ENCODE measurements at places on chromosomes 2 and 18.

DNA sequence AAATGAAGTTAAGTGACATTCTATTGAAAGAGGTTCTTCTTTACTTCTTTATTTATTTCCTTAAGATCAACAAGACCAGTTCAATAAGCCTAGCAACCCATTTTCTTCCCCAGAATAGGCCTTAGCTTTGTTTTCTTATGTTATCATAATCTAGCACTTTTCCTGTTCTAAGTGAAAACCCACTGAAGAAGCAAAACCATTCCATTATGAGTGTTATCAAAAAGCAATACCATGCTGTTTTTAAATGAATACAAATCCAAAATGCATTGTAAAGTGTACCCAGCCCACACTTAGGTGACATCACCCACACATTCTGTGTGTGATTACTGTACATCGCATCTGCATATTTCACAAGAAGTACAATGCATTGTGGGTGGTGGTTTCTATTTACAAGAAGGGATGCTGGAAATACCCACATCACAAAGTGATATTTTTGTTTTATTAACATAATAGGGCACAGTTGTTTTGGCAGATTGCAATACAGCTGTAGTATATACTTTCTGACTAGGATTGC is 679.5 kb downstream of the KCNJ3 start:
- no peak for DNase-seq

DNA sequence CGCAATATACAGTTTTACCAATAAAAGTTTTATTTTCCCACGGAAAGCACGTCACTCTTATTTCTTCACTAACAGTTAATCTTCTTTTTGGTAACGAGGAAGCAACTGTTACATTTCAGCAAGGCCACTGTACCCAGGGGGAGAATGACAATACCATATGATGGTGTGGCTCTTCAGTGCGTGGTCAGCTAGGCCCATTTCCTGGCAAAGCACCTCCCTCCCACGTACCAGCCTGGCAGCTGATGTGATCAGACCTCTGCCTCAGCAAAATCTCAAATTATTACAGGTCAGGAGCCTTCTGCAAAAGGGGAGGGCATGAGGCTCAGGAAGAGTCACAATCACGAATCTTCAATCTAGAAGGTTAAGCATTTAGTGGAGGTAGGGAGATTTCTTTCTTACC is 55.4 kb downstream of the KLF7 start:
- DNase-seq = no peak

- DNase-seq = no peak
Measured at GRCh38 chr18:48736321-48737260, 197.8 kb downstream of the CTIF start.

DNA sequence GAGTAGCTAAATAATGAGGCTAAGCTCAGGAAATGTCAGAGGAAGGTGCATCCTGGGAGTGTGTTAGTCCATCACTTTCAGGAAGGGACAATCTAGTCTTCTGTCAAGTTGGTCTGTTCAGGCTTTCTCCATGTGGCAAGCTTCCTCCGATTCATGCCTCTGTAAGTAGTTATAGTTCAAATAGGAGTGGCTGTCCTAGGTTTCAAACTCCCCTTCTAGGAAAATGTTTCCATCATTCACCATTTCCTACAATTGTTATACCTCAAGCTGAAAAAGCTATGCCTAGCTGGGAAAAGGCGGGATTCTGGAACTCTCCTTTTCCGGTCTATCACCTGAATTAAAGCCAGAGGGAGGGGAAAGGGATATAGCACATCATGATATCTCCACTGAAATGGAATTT is 287.7 kb upstream of the ZSWIM2 start:
- no peak for DNase-seq

DNA sequence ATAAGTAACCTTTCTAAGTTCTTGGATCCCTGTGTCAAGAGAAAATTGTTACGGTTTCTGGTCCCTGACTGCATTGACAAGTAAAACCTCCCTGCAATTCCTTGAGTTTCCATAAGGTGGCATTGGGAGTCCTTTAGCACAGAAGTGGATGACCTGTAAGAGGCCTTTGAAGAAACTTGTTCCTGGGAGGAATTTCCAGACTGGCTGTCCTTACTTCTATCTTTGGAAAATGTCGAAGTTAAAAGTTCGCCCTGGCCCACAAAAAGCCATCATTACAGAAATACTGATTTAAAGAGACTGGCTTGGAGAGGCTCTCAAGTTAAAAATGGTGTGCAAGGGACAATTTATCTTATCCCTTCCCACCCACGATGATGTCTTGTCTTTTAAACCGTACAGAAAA is 218.4 kb downstream of the CDH20 start:
- DNase-seq = peak; percentile 59

- no peak for DNase-seq
Measured at GRCh38 chr2:160419776-160420505, 73.7 kb downstream of the RBMS1 start.

GRCh38 chr2:62871506-62871905 is 166.0 kb downstream of the EHBP1 start:
- no peak for DNase-seq

- no peak for DNase-seq
Measured at GRCh38 chr2:25377822-25378421, 36.2 kb upstream of the DNMT3A start.

DNA sequence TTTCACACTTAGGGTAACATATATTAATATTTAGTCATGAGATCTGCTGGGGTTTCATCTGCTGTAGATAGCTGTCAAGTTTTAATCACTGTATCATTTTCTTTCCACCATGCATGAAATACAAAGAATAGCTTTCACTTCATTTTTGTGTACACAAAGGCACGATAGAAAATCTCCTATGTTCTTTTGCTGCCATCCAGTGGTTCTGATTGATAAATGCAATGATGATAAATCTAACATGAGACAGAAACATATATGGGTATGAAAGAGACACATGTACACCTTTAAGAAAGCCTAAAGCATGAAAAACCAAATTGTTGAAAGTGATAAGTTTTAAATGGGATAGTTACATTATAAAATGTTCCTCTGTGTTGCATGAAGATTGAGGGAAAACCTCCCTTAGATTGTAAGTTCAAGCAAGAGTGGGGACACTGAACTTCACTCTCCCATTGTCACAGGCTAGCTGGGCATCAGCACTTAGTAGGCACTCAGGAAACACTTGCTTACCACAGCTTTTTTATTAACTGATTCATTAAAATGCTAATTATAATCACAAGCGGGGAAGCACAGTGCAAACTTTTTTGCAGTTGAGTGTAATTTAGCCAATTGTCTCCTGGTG is 31.2 kb downstream of the C1D start:
- DNase-seq = no peak

GRCh38 chr2:230234845-230235244 is 9.3 kb downstream of the SP140 start:
- DNase-seq = no peak

GRCh38 chr2:55152475-55153412 is 79.3 kb downstream of the CLHC1 start:
- DNase-seq = no peak

DNA sequence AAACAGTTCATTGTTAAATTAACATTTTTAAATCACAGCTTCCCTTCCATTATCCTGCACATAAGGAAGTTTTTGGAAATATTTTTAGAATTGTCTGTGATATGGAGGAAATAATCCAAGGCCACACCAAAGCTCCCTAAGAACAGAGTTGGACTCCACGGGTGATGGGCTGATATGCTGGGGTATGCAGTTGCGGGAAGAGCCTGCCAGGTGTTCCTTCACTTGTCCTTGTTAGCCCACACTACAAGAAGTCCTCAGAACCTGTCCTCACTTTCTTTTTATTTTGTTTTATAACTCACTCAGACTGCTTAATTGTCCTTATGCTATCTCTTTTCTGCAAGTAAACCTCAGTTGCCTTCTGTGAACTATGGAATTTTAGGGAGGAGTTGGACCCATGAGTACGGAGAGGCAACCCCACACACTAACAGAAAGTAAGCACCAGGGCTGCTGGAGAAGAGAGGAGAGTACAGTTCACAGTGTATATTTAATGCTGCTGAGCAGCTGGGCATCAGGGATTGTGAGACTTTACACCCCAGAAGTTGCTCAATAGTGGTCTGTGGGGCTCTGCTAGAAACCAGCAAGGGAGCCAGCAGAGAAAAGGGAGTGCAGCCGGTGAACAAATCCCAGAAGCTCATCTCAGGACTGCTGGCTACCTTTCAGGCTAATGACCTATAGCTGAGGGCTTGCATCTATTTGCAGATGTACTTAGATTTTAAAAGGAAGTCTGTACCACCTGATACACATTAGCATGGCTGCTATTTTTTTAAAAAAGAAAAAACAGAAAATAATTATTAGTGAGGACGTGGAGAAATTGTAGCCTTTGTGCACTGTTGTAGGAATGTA is 280.1 kb upstream of the STON1 start:
- peak; percentile 13 for DNase-seq

- DNase-seq = no peak
Measured at GRCh38 chr2:160365716-160366367, 127.8 kb downstream of the RBMS1 start.

DNA sequence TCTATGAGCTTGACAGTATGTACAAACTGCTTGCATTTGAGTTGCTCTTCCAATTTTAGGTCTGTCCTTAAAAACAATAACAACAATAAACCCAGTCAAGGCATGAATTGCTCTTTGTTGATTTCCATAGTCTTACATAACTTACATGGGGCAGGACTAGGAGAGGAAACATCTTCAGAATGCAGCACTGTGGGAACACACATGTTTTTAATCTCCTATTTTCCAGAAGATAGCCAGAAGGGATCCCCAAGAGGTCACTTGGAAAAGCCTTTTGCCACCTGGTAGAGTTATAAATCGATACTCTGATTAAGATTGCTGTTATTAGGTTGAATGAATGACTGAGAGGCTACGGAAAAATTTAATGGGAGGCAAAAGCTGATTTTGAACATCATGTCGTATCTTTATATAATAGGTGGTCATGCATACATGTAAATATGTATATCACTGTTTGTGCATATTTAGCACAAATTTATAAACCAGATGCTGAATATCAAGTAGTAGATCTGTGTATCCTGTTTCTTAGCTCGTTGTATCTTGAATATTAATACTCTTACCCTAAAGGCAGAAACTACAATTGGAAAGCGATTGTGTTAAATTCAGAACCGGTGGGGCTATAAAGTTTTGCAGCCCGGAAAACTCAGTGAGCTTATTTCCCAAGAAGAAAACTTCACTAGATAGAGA is 479.4 kb upstream of the TCF4 start:
- DNase-seq = peak; percentile 4

- DNase-seq = no peak
Measured at GRCh38 chr2:6080932-6081753, 389.0 kb downstream of the SOX11 start.

DNA sequence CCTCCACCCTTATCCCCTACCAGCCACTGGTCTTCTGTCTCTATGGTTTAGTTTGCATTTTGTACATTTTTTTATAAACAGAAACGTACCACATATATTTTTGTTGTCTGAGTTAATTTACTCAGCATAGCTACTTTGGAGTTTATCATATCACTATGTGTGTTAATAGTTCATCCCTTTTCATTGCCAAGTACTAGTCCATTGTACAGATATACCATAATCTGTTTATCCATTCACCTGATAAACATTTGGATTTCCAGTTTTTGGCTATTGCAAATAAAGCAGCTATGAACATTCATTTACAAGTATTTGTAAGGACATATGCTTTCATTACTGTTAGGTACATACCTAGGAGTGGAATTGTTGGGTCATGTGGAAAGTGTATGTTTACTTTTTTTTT is 123.6 kb downstream of the RHBDD1 start:
- DNase-seq = no peak

DNA sequence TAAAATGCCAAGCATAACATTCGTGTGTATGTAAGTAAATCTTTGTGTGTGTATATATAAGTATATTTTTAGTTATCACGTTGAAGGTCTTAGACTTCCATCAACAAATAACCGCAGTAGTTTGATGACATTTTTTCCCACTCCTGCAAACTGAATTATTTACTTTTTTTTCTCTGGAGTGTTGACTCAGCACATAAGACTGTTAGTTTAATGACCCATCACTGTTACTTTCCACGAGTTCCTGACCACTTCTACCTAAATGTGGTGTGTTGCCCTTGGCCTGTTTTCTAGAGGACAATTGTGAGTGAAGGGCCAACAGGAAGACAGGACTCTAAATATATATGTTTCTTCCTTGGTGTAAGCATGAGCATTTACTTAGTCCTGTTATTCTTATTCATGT is 71.3 kb upstream of the TXNDC2 start:
- DNase-seq = no peak

DNA sequence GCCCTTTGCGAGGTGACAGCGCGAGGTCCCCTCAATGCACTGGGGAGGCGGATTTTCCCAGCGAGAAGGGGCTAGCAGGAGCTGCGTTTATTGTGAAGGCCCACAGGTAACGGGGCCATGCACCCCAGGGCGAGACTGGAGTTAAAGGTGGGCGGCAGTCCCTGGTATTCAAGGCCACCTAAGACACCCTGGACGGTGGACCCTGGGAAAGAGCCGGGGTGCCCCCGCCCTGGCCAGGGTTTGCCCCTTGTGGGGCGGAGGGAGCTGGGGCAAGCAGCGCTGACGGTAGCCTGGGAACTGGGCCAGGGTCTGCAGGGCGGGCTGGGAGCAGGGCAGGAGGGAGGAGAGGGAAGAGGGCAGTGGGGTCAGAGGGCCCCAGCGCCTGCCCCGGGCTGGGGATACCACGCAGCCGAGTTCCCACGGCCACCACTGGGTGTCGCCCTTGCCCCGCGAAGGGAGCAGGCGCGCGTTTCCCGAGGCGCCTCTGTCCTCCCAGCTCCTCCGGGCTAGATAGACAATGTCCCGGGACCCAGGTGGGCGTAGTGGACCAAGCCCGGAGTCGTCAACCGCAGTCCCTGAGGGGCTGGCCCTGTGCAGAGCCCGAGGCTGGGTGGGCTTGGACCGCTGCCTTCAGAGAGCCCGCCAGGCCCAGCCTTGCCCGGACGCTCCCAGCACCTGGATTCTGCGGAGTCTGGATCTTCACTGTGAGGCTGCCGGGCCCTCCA is 80.2 kb downstream of the SMAD4 start:
- peak; percentile 43 for DNase-seq

DNA sequence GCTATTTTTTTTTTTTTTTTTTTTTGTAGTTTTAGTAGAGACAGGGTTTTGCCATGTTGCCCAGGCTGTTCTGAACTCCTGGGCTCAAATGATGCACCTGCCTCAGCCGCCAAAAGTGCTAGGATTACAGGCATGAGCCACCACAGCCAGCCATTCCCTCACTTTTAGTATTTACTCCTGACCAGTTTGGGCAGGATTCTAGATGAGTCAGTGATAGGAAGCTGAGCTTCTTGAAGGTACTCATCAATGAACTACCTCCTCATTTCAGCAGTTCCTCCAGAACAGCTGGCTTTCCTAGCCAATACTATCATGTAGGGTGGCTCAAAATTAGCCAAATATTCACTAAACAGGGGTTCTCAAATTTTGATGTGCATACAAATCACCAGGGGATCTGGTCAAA is 57.2 kb downstream of the CYBRD1 start:
- no peak for DNase-seq

- DNase-seq = no peak
Measured at GRCh38 chr2:111050701-111051376, 69.9 kb upstream of the BCL2L11 start.

GRCh38 chr2:142130111-142131009 is 456 bp downstream of the LRP1B start:
- peak; percentile 78 for DNase-seq

- DNase-seq = no peak
Measured at GRCh38 chr2:18588049-18588448, 1.3 kb downstream of the NT5C1B start.

Data from kidney (tissue), 22 donors.